ENCODE measurements at places on chromosomes 4 and X.

GRCh38 chrX:113473418-113473817, 632.8 kb upstream of the AMOT start:
- H3K36me3 ChIP-seq, result no peaks in the 10 kb centered on the region
- no peaks in the 10 kb centered on the region for H3K4me1 ChIP-seq
- H3K4me3 ChIP-seq, result no peak overlapping the region
- DNase-seq, result no peak
- H3K27ac ChIP-seq, result no peak overlapping the region
- H3K27me3 ChIP-seq, result no peaks in the 10 kb centered on the region

- no peak overlapping the region for H3K27ac ChIP-seq
- no peaks in the 10 kb centered on the region for H3K27me3 ChIP-seq
- no peak for DNase-seq
These were observed 668.5 kb downstream of the PCDH18 start for GRCh38 chr4:136863756-136864155.

DNA sequence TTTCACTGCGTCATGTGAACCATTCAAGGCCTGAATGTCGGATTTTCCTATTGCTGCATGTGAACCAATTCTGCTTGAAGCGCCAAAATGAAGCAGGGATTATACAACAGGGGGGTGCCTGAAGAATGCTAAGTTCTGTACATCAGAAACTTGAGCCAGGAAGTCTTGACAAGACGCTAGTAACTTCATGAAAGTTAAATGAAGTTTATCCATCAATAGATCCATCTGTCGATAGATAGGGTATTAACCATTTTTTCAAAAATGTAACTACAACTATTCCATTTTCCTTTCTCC, 590 bp upstream of the NAF1 start:
- H3K36me3 ChIP-seq, result peaks cover 16% of the 10 kb centered on the region
- peaks cover 7% of the 10 kb centered on the region for H3K27me3 ChIP-seq
- peak overlapping the region; percentile 91 for H3K4me3 ChIP-seq
- peak overlapping the region; percentile 83 for H3K27ac ChIP-seq
- no peak for DNase-seq
- peaks cover 28% of the 10 kb centered on the region for H3K4me1 ChIP-seq

- no peaks in the 10 kb centered on the region for H3K27me3 ChIP-seq
- H3K27ac ChIP-seq, result no peak overlapping the region
- no peak for DNase-seq
These were observed 11.4 kb upstream of the FMR1 start for GRCh38 chrX:147900349-147900748.

GRCh38 chr4:28784188-28784587, 1923.5 kb downstream of the STIM2 start:
- no peaks in the 10 kb centered on the region for H3K4me1 ChIP-seq
- DNase-seq, result no peak
- no peaks in the 10 kb centered on the region for H3K27me3 ChIP-seq
- no peaks in the 10 kb centered on the region for H3K36me3 ChIP-seq
- H3K27ac ChIP-seq, result no peak overlapping the region
- H3K4me3 ChIP-seq, result no peak overlapping the region

DNA sequence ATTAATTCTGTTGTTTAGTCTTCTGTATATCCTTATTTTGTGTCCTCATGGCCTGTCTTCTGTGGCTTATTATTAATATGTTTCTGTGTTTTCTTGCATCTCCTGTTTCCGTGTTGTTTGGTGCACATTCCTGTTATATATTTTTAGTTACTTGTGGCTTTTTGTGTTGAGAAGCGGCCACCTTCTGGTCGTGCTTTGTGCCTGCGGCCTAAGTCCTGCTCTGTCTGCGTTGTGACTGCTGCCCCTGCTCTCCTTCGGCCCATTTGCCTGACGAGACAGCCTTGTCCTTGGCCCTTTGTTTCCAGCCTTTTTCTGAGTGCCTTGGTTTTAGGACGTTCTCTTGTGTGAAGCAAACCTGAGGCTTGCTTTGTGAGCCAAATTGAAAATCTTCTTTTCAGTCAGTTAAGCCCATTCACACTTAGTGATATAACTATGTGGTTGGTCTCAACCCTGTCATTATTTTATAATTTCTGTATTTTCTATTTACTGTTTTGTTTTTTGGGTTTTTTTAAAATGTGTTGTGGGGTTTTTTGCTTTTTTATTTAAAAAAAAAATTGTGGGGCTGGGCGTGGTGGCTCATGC, 43.8 kb downstream of the TNIP2 start:
- DNase-seq, result no peak
- peaks cover 17% of the 10 kb centered on the region for H3K4me1 ChIP-seq
- no peak overlapping the region for H3K4me3 ChIP-seq
- H3K36me3 ChIP-seq, result peaks cover 7% of the 10 kb centered on the region
- H3K27ac ChIP-seq, result peak overlapping the region; percentile 7

- H3K4me1 ChIP-seq, result no peaks in the 10 kb centered on the region
- no peak overlapping the region for H3K27ac ChIP-seq
- H3K27me3 ChIP-seq, result no peaks in the 10 kb centered on the region
- no peak overlapping the region for H3K4me3 ChIP-seq
These were observed 146.6 kb upstream of the FAM47C start for GRCh38 chrX:36861601-36862000.

- no peaks in the 10 kb centered on the region for H3K27me3 ChIP-seq
- no peaks in the 10 kb centered on the region for H3K36me3 ChIP-seq
- H3K4me3 ChIP-seq, result no peak overlapping the region
- H3K27ac ChIP-seq, result no peak overlapping the region
- no peaks in the 10 kb centered on the region for H3K4me1 ChIP-seq
These were observed 20.5 kb downstream of the PNMA6E start for GRCh38 chrX:153380691-153381090.

DNA sequence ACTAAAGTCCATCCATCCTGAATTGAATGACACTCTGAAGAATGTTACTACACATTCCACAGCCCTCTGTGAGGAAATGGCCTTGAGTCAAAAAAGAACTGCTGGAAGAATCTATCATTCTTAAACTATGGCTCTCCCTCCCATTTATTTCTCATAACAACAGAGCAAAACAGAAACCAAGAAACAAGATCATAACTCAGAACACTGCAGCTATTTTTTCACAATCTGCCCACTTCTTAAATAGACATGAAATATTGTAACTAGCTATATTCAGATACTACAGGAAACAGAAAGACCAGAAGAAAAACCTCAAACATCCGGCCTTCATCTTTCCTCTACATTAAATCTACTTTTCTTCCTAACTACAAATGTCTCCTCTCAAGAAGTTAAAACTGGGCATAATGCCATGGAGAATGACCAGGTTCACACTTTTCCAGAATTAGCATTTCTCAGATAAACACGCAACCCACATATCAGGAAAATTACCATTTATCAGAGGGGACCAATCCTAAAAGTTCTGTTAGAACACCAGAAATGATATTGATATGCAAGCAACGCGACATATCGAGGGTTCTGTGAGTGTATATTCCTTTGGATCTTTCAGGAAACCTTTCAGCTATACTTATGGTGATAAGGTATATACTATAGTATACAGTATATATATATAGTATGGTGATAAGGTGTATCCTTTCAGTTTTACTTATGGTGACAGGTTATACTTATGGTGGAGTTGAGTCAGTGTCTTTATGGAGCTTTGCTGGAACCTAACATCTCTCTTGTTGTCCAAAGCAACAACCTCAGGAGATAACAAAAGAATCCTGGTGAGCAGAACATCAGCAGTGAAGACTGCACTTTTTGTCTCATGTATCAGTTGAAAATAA, 60.4 kb upstream of the IRF2 start:
- peak overlapping the region; percentile 99 for H3K27ac ChIP-seq
- H3K36me3 ChIP-seq, result no peaks in the 10 kb centered on the region
- DNase-seq, result no peak
- H3K4me3 ChIP-seq, result peak overlapping the region; percentile 91

- H3K27me3 ChIP-seq, result no peaks in the 10 kb centered on the region
- H3K36me3 ChIP-seq, result peaks cover 9% of the 10 kb centered on the region
- DNase-seq, result no peak
- H3K4me1 ChIP-seq, result peaks cover 3% of the 10 kb centered on the region
- no peak overlapping the region for H3K27ac ChIP-seq
- no peak overlapping the region for H3K4me3 ChIP-seq
These were observed 86.4 kb downstream of the SHISA3 start for GRCh38 chr4:42483426-42484379.

DNA sequence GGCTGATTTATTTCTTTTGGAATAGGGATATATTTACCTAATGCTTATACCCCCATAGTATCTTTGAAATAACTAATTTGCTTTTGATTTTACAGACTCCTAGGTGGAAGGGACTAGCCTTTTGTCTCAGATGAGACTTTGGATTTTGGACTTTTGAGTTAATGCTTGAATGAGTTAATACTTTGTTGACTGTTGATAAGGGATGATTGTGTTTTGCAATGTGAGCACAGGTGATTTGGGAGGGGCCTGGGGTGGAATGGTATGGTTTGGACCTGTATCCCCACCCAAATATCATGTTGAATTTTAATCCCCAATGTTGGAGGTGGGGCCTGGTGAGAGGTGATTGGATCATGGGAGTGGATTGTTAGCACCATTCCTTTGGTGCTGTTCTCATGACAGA, 117.4 kb upstream of the ZC4H2 start:
- no peak overlapping the region for H3K4me3 ChIP-seq
- H3K4me1 ChIP-seq, result no peaks in the 10 kb centered on the region
- DNase-seq, result no peak
- no peak overlapping the region for H3K27ac ChIP-seq
- H3K36me3 ChIP-seq, result peaks cover 6% of the 10 kb centered on the region

DNA sequence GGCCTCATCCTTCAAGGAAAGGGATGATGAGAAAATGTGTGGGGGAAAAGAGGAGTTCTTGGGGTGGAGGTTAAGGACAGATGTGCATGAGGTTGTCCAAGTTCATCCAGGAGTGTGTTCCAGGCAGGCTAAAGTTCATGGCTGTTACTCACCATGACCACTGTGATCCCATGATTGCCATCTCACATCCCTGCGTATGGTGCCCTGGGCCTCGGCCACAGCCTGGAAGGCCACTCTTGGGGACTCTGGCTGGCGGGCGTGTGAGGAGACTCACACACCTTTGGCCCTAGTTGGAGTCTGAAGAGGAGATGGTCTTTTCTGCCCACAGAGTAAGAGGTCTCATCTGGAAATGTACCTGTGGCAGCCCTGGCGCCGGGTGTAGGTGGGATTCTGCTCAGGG, 7.4 kb upstream of the LOC101059915 start:
- no peaks in the 10 kb centered on the region for H3K36me3 ChIP-seq
- no peak for DNase-seq
- H3K4me3 ChIP-seq, result no peak overlapping the region
- H3K4me1 ChIP-seq, result peaks cover 14% of the 10 kb centered on the region
- H3K27me3 ChIP-seq, result no peaks in the 10 kb centered on the region

DNA sequence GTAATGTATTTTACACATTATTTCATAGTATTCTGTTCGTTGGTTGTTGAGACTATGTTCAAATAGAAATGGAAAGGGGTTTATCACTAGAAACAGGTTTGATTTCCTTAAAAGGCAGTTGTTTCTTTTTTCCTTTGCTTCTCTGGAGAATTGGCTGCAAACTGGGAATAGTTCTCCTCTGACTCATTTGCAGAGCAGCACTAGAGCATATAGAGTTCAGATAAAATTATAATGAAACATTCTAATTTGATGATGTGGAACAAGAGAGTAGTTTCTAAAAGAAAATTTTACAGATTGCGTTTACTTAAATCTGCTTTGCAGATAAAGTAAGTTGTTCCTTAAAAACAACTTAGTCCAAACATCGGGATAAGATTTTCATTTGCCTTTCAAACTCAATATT, 29.7 kb downstream of the SYNPO2 start:
- H3K4me3 ChIP-seq, result no peak overlapping the region
- no peaks in the 10 kb centered on the region for H3K36me3 ChIP-seq
- H3K27ac ChIP-seq, result no peak overlapping the region
- peaks cover 18% of the 10 kb centered on the region for H3K27me3 ChIP-seq
- DNase-seq, result no peak

DNA sequence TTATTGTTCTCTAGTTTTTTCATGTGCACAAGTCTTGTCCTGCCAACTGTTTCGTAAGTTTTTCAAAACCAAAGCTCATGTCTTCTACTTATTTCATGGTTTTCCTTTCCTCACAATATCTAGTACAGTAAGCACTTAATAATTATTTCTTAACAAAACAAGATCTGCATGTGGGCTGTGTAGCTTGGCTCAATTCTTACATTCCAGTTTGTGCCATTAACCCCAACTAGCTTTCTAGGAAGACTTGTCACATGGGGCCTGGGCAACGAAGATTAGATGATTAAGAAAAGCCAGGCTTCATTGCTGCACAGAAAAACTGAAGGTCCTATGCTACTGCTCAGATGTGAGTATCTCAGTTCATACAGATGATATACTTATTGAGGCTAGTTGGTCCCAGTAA, 155.3 kb upstream of the TEX13A start:
- no peaks in the 10 kb centered on the region for H3K27me3 ChIP-seq
- no peaks in the 10 kb centered on the region for H3K36me3 ChIP-seq
- H3K4me1 ChIP-seq, result no peaks in the 10 kb centered on the region
- H3K27ac ChIP-seq, result no peak overlapping the region
- H3K4me3 ChIP-seq, result no peak overlapping the region

GRCh38 chrX:19745077-19745476, 142.3 kb downstream of the SH3KBP1 start:
- H3K4me1 ChIP-seq, result peaks cover 63% of the 10 kb centered on the region
- H3K27ac ChIP-seq, result peak overlapping the region; percentile 96
- no peak for DNase-seq
- H3K27me3 ChIP-seq, result no peaks in the 10 kb centered on the region

- no peak overlapping the region for H3K4me3 ChIP-seq
- DNase-seq, result no peak
- H3K27me3 ChIP-seq, result peaks cover 9% of the 10 kb centered on the region
These were observed 66.9 kb downstream of the TAB3 start for GRCh38 chrX:30822068-30822681.

DNA sequence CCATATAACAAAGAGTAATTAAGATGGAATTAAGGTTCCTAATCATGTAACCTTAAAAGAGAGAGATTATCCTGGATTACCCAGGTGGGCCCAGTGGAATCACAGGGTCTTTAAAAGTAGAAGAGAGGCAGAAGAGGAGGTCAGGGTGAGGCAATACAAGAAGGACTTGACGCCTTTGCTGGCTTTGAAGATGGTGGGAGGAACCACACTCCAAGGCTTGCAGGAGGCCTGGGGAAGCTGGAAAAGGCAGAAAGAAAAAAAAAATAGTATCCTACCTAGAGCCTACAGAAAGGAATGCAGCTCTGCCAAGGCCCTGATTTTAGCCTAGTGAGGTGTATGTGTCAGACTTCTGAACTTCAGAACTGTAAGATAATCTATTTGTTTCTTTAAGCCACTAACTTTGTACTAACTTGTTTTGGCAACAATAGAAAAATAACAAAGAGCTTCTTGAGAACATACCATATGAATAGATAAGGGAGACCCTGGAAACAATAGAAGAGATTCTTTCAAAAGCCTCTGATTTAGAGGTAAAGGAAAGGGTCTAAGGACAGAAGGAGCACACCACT, 229.9 kb upstream of the TTC29 start:
- H3K27me3 ChIP-seq, result no peaks in the 10 kb centered on the region
- H3K36me3 ChIP-seq, result no peaks in the 10 kb centered on the region
- no peak for DNase-seq

- H3K27ac ChIP-seq, result no peak overlapping the region
- DNase-seq, result no peak
- H3K4me3 ChIP-seq, result no peak overlapping the region
These were observed 44.4 kb downstream of the SEL1L3 start for GRCh38 chr4:25818371-25818871.

- no peaks in the 10 kb centered on the region for H3K4me1 ChIP-seq
- no peak overlapping the region for H3K27ac ChIP-seq
- peaks cover 26% of the 10 kb centered on the region for H3K27me3 ChIP-seq
- no peak for DNase-seq
These were observed 19.2 kb upstream of the SPCS3 start for GRCh38 chr4:176300565-176300964.

GRCh38 chr4:173247321-173247720, 78.7 kb downstream of the GALNT7 start:
- no peak overlapping the region for H3K4me3 ChIP-seq
- no peak overlapping the region for H3K27ac ChIP-seq
- no peak for DNase-seq
- no peaks in the 10 kb centered on the region for H3K27me3 ChIP-seq
- peaks cover 14% of the 10 kb centered on the region for H3K4me1 ChIP-seq

- H3K27ac ChIP-seq, result peak overlapping the region; percentile 87
- no peaks in the 10 kb centered on the region for H3K27me3 ChIP-seq
- H3K4me1 ChIP-seq, result peaks cover 28% of the 10 kb centered on the region
These were observed 2.4 kb downstream of the RAP2C start for GRCh38 chrX:132216806-132217202.

Data from natural killer cell treated with Interleukin-12 subunit alpha and Interleukin-12 subunit beta and Interleukin-15 and Interleukin-18, amount 100 ng/mL, for 72 hours (primary cell).